ENCODE measurements at places on chromosomes 5 and 9. TPM values are rescaled to one million over a fixed set of nuclear protein-coding genes. Genes with fewer than 3 reads are reported as not detected.

Gene SLC4A9
- total RNA-seq = not detected

Gene SPATA31A1
- total RNA-seq = not detected

Gene SLC2A8
- 15.7 TPM for total RNA-seq

Gene LCN15
- not detected for total RNA-seq

Gene NDUFAF2
- 20.7 TPM for total RNA-seq

Gene ANKRD31
- total RNA-seq = under 0.01 TPM

Gene SREK1
- total RNA-seq = 55.9 TPM

Gene TEK
- 6.4 TPM for total RNA-seq

Gene STXBP1
- total RNA-seq = 41.8 TPM

Gene UBE2D2
- total RNA-seq = 61.2 TPM

Gene DAB2
- 199 TPM for total RNA-seq

Gene MAP1B
- total RNA-seq = 421 TPM

Gene FBP2
- total RNA-seq = not detected

Gene RMRP
- 6,137 TPM for total RNA-seq

Gene MYMK
- not detected for total RNA-seq

Gene PDE8B
- total RNA-seq = not detected

Gene PHYHD1
- total RNA-seq = 18.7 TPM

Gene PCDHB13
- total RNA-seq = under 0.01 TPM

Gene ANKRA2
- total RNA-seq = 24.3 TPM

Gene ITGA1
- total RNA-seq = 4.1 TPM

Gene LARP1
- 83.7 TPM for total RNA-seq

Gene C6
- total RNA-seq = not detected

Gene CCDC152
- total RNA-seq = 5.8 TPM

Gene ELP1
- 41.6 TPM for total RNA-seq

Gene SLC34A3
- total RNA-seq = under 0.01 TPM

Gene SPINK13
- not detected for total RNA-seq

Gene CCDC112
- total RNA-seq = 12.1 TPM

Gene KCNN2
- total RNA-seq = 0.44 TPM

Gene GABRA1
- total RNA-seq = not detected

Gene CACNA1B
- total RNA-seq = under 0.01 TPM

Gene TPM2
- 967 TPM for total RNA-seq

Gene NADK2
- 25.6 TPM for total RNA-seq

Gene IL9
- total RNA-seq = not detected

Gene EQTN
- not detected for total RNA-seq

Gene KIF20A
- 12.2 TPM for total RNA-seq

Gene PCDHGA4
- 8.9 TPM for total RNA-seq

Gene GRM6
- not detected for total RNA-seq

Gene CFAP157
- total RNA-seq = 0.17 TPM

Gene MCTP1
- total RNA-seq = 4.8 TPM

Gene PCDH12
- 0.15 TPM for total RNA-seq

Gene CCDC69
- 2.2 TPM for total RNA-seq

Gene PPIC
- total RNA-seq = 57.7 TPM

Gene SH2D3C
- not detected for total RNA-seq

Gene SEMA4D
- 0.66 TPM for total RNA-seq

Data from smooth muscle cell of trachea (primary cell).